ENCODE measurements at places on chromosomes 3 and 15.

DNA sequence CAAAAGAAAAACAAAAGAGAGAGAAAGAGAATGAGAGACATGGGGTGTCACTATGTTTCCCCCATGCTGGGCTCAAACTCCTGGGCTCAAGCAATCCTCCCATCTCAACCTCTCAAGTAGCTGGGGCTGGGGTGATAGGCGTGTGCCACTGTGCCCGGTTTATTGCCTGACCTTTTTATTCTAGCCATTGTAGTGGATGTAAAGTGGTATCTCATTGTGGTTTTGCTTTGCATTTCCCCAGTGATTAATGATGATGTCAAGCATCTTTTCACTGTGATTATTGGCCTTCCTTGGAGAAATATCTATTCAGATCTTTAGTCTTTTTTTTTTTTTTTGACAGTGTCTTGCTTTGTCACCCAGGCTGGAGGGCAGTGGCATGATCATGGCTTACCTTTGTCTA, 37.7 kb upstream of the GK5 start:
- DNase-seq, result no peak

DNA sequence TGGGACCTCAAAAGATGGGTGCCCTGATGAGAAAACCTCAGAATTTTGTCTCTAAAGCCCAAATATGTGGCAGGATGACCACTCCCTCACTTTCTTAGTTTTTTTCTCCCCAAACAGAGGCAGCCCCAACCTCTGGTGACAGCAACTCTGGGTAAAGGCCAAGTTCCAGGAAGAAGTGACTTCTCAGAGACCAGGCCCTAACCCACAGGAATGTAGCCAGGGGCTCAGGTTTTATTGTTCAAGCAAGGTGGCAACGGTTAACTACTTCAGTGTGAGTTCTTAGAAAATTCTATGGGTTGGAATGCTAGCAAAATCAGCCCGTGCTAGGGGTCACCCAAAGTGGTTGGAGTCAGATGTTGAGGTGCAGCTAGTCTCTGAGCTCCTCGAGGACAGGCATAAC, 5.1 kb upstream of the DNAJA4 start:
- DNase-seq, result no peak

DNA sequence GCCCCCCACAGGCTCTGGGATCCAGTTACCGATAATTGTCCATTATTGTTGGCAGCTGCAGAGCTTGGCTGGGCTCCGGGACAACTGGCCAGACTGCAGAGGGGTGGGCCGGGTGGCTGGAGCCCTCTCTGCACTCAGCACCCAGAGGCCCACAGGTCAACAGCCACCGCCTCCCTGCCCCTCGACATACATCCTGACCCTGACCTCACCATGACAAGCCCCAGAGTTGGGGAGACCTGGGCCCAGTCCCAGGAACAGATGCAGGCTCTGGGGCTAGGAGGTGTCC, 22.4 kb downstream of the PTH1R start:
- DNase-seq, result no peak

- no peak for DNase-seq
These were observed 219.8 kb downstream of the STT3B start for GRCh38 chr3:31752305-31753049.

DNA sequence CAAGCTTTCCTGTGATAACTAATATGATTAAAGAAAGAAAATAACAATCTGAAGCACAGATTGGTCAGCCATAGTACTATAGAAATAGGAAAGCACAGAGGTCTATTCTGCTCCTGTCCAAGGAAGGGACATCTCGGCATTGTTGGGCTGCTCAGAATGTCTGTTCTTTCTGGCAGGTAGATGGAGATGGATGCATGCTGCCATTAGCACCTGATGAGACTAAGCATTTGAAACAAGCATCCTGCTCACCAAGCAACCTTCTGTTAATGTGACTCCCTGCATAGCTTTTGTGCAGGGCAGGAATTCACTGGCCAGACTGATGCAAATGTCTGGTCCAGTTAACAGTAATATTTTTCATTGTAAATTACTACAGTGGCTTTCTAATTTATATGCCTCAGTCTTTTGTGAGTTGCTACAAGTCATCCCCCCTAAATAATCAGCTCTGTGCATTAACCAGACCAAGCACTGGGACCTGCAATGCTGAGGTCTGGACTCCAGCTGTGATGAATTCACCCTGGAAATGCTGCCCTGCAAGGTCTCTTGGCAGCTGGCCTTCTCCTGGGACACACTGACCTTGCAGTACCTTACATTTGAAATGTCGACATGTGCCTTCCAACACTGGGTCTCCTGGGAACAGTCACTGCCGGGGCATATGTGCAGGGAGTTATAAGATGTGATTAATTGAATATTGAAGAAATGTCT, 1123.7 kb downstream of the IGSF11 start:
- no peak for DNase-seq

DNA sequence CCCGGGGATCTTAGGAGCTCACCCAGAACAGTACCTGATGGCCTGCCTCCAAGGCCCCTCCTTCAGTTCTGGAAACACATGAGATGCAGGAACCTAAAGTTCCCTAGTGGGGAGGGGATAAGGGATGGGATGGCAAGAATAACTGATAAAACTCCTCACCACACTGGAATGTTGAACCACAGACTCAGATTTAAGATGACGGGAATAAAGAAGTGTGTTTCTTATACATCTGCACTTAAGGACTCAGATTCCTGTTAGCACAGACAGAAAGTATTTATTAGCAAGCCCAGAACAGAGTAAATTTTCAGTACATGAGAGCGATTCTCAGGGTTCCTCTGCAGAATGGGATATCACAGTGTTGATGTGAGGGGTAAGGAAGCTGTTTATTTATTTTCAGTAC, 245.2 kb downstream of the TLE3 start:
- no peak for DNase-seq

DNA sequence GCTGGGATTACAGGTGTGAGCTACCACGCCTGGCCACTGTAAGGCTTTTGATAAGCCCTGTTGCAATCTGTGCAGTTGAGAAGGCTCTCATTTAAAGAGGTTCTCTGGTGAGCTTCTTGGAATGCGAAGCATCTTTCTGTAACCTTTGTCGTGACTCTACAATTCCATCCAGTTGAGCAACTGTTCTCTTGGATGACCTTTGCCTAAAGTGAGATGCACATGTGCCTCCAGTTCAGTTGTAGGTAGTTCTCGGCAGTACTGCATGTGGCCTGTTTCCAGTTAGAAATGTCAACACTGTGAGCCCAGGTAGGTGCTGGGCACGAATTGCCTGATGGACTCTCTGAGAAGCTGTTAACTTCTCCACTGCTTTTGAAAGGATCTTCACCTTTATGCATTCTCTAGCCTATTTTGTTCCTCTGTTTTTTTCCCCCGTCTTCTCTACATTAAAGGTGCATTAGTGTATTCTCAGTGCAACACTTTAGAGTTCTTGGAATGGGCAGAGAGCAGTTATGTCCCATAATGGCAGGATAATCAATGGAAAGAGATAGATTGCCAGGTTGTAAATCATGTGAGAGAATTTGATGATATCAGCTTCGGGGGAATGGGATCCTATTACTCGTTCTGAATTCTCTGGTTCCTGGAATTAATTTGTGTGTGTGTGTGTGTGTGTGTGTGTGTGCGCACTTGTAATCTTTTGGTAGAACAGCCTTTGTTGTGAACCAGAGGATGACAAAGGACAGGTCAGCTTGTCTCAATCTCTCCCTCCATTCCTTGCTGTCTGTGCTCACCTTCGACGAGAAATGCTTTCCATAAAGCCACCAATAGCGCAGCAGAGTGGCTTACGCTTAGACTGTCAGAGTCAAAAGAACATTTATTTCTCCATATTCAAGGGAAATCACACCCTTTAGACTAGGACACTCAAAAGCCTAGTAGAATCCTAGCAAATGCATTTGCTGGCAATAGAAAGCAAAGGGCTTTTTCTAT, 51.1 kb downstream of the PTPRG start:
- no peak for DNase-seq

DNA sequence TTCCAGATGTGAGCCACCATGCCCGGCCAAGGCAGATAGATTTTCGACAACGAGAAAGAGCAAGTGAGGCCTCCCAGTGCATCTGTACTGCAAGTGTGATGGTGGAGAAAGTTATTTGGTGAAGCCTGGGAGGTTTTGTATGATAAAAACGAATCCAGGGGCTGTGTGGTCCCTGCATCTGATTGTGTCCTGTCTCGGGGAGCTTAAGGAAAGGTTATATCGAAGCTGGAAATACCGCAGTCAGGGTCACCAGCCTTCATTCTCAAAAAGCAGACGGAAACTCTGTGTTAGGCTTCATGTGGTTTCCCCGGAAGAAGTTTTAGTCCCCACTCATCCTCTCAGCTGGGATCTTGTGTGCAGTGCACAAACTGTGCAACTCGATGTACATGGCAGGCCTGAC, 3.4 kb downstream of the MINDY4B start:
- DNase-seq, result no peak

DNA sequence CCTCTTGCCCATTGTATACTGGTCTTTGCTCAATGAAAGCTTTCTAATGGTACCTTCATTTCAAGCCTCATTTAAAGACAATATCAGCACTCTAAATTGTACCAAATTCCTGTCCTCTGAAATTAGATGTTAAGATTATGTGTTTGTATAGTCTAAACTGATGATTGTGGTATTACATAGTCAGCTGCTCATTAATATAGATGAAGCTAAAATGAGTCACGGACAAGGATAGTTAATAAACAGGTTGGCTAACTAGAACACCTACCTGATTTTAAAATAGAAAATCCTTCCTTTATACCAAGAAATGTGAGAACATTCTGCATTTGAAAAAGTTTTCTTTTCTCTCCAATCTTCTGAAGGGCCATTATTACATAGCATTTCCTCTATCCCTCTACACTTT, 2.9 kb downstream of the PRKCI start:
- DNase-seq, result no peak
